ENCODE measurements at places on chromosomes 11 and 22.

- DNase-seq: no peak
Measured at GRCh38 chr11:64876835-64877341, 1.5 kb downstream of the EHD1 start.

GRCh38 chr11:63504933-63505586 lies 824 bp upstream of the LGALS12 start:
- DNase-seq: no peak

- no peak for DNase-seq
Measured at GRCh38 chr22:29109822-29110221, 37.0 kb downstream of the KREMEN1 start.

GRCh38 chr11:26949846-26950245 lies 44.1 kb upstream of the FIBIN start:
- DNase-seq: no peak

GRCh38 chr11:37504921-37505320 lies 906.9 kb upstream of the RAG2 start:
- DNase-seq: no peak

DNA sequence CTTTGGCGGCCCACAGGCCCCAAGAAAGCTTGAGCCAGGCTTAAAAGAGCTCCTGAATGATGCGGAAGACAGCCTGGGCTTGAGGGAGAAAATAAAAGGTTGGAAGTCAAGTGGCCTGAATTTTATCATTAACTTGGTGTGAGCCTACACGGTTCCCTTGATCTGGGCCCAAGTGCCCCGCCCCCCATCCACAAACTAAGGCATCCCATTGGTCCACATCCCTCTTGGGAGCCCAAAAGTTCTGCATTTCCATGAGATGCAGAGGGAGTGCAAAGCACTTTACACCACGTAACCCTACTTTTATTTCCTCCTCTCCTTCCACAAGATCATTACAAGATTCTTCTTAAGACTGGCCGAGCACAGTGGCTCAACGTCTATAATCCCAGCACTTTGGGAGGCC lies 22.2 kb downstream of the LARGE1 start:
- no peak for DNase-seq

GRCh38 chr11:61880454-61880853 lies 10.9 kb downstream of the FADS3 start:
- DNase-seq: no peak

DNA sequence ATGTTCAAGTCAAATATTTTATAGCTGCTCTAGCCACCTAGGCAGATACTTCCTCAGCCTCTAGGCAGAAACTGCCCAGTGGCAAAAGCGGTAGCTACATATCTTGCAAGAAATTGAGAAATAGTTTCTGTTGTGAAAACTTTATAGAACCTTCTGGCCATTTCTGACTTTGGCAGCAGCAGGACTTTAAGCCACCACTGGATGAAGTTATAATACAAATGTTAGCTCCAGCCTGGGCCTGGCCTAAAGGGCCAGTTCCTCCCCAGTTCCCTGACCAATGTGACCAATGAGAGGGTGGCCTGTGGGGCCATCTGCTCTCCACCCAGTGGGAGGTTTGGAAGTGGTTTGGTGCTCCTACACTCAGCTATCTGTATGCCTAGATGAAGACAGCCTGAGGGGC lies 254.0 kb upstream of the NARS2 start:
- no peak for DNase-seq
